ENCODE measurements at places on chromosomes 2 and 18.

GRCh38 chr2:43482961-43483360 lies 112.9 kb downstream of the THADA start:
- DNase-seq, result no peak

- DNase-seq, result no peak
Observed at GRCh38 chr2:177689623-177690022, 297.1 kb downstream of the AGPS start.

DNA sequence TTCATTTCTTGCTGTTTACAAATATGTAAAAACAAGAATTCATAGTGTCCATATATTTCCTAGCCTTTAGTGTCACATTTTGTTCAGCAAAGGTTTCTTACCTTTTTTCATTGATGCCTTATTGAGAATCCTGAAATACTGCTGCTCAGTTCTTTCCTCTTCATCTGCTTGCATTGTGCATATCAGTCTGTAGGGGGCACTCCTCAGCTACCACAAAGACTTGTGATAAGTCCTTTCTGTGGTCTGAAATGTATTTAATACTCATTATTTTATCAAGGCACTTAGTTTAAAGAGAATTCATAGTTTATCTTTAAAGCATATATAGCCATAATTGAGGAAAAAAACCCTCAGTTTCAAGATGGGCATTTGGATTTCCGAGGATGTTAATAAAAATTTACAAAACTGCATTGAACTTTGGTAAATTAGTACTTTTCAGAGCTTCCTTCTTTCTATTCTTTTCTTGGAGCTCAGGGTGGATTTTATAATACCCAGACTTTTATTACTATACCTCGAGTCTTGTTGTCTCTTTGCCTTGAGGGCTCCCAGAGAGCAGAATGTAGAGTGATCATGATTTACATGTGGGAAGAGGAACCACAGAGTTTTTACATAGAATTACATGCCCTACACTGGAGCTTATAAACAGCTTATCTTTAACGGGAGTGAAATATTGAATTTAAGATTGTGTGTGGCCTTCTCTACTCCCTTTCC lies 570.1 kb downstream of the PLCL1 start:
- peak; percentile 10 for DNase-seq

DNA sequence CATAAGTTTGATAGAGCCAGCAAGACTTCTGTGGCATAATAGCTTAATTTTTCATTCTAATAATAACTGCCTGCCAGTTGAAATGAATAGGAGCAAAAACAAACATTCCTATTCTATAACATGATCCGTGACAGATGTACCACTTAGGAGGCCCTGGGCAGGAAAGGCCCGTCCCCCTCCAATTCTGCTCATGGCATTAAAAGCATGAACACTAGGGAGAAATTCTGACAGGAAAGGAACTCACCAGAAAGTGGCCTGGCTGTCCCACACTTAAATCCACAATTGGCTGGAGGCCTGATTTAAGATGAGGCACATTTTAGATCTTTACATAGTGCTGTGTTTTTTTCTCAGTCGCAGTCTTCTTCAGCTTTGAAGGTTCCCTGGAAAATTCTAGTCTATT lies 261.9 kb upstream of the ETAA1 start:
- no peak for DNase-seq

- peak; percentile 8 for DNase-seq
Observed at GRCh38 chr2:106269591-106270291, 75.6 kb upstream of the UXS1 start.

DNA sequence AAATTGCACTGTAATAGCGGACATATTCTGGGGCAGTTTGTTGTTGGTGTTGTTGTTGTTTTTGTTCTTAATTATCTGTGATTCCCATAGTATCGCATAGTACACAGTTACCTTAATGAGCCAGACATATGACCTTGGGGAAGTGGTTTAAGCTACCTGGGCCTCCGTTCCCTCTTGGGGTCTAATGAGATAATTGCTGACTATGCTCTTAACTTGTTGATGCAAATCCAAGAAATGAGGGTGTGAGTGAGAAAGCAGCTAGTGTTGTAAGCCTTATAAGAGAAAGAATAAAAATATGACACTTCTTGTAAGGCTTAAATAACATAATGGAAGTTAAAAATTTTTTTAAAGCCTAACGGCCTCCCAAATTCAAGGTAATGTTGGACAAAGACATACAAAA lies 7.1 kb downstream of the NMI start:
- DNase-seq, result no peak

- no peak for DNase-seq
Observed at GRCh38 chr2:118498943-118499342, 348.5 kb downstream of the EN1 start.

DNA sequence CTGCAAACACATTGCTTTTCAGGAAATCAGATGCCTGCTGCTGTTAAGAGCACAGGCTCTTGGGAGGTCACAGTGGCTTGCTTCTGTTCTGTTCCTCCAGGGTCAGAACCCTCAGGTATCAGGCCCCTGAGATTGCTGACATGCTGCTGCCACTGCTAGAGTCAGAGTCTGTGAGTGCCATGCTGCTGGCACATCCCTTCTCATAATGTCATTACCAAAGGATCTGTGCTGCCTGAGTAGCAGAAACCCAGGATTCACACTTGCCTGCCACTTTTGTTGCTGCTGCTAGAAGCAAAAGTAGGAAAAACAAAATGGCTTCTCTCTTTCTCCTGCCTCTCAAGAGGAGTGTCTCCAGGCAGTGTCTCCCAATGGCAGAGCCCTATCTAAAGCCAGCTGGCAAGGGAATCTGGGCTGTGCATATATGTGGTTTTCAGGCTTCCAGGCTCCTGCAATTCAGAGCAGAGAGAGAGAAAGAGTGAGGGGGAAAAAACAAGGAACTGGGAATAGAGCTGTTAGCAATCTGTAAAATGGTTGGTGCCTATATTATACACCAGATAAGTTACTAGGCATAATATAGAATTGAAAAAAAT lies 180.3 kb downstream of the MYCN start:
- no peak for DNase-seq

DNA sequence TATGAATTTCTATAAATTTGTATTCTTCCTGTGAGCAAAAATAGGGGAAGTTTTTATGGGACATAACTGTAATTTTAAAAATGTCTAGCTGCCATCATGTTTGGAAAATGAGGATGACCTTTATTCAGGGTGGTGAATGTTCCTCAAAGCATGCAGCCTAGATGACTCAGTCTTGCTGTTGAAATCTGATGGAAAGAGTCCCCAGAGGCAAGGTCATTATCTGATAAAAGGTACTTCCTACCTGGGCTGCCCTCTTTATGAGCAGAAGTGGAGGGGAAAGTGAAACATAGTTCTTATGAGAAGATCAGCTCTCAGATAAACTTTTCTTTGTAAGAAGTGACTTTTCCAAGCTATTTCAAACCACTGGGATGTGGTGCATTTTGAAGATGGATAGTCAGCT lies 1144.7 kb upstream of the PIK3C3 start:
- no peak for DNase-seq

GRCh38 chr2:219698748-219699439 lies 71.5 kb downstream of the SLC4A3 start:
- DNase-seq, result no peak

DNA sequence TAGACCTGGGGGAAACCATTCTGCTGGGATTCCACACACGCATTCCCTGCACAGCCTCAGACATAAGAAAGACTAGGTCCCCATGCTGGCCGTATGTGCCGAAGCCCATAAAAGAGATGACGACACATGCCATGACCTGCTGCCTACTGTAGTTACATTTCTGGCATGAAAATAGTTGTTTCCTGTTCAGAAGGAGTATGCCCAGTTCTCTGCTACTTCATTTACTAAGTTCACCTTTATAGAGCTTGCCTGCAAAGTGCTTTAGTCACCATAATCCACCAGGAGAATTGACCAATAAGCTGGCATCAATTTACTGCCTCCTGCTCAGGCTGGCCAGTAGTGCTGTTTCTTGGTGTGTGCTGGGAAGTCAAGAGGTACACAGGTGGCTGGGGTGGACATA lies 150.2 kb upstream of the ALPP start:
- no peak for DNase-seq

- DNase-seq, result no peak
Observed at GRCh38 chr2:43332653-43333052, 106.2 kb upstream of the ZFP36L2 start.

GRCh38 chr2:74199871-74200305 lies 1.5 kb downstream of the MTHFD2 start:
- no peak for DNase-seq

DNA sequence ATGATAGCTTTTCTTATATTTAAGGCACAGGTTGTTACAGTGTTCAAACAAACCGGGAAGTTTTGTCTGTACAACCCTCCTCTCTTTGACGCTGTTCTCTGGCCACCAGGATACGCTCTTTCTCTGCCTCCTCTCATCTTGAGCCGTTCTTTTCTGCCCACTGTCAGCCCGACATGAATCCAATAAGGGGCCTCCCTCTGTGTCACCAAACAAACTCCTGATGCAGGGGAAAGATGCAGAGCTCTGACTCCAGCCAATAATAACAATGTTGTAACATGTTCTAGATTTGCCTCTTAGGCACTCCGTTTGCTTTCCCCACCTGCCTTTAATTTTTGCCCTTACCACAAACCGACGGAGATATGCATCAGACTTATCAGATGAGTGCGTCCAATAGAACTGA lies 449.3 kb downstream of the SLC4A3 start:
- no peak for DNase-seq

- no peak for DNase-seq
Observed at GRCh38 chr2:212941361-212941760, 210.1 kb downstream of the IKZF2 start.

DNA sequence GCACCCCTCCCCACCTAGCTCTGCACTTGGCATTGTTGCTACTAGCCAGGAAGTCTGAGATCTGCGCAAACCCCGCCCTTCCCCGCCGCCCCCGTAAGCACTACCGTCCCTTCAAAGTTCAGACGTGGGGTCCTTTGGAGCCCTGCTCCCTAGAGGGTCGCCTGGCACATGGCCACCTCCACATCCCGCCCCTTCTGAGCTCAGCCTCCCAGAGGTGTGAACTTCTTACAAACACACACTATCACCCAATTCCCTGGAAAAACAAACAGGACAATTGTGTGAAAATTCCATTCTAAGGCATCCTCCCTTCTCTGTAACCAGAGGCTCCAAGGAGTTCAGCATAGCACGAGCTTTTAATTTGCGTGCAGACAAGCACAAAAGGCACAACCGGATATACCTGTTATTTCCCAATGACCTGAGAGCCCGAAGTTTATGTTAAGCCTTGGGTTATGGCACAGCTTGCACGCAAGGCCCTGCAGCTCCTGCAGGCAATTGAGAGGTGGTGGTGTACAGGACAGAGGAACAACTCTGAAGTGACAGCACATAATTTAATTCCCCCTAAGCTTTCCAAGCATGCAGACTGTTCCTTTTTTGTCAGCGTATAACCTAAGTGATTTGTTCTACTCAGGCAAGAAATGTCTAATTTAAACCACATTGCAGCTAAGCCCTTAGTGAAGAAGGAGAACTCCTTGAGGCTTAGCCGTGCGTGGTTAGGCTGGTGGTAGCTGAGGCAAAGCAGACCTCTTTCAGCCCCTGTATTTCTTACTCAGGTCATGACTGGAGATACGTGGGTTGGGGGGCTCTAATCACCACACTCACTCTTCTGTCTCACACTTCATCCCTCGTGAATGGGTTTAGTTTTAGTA lies 20.3 kb upstream of the CYP1B1 start:
- DNase-seq, result no peak

DNA sequence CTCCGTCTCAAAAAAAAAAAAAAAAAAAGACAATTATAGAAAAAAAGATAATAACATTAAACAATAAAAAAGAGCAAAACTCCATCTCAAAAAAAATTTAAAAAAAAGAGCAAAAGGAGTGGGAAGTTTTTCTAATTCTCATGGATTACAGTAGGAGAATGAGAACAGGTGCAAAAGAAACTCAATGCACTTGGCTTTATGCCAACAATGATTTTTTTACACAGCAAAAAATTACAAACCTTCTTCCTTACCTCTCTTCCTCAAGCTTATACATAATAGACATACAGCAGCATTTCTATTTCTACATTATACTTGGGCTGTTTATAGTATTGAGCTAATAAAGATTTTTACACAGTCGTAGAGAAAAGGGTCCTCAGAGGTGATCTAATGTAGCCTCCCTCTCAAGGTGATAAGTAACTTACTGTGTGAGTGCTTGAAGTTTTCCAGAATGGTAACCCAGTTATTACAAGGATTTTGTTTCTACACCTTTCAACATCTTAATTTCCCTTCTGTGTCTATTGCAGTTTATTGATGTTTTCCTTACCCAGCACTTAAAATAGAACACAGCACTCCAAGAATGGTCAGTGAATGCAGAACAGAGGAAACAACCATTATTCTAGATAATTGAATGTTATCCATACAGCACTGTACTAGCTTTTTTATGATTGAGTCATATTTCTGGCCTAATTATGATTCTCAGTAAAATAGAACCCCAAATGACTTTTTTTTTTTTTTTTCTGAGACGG lies 34.9 kb upstream of the RNF138 start:
- no peak for DNase-seq

DNA sequence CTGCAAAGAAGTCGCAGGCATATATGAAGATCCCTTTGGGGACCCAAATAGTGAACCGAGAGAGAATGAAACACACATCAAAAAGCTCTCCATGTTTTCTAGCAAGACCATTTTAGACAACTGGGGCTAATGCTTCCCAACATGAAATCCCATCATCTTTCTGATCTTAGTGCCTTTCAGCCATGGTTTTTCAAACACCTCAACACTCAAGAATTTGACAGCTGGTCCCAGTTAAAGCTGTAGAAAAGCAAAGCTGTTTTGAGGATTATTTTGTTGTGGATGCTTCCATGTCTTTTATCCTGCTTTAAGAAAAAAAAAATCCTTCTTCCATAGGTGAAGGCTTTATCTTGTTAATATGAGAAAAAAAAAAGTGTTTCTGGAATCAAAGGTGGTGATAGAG lies 259.1 kb downstream of the STK39 start:
- no peak for DNase-seq

- DNase-seq, result no peak
Observed at GRCh38 chr2:238861013-238861730, 13.3 kb downstream of the TWIST2 start.

- no peak for DNase-seq
Observed at GRCh38 chr2:136060416-136060815, 57.5 kb downstream of the CXCR4 start.
